ENCODE measurements at places on chromosomes 1 and 21.
A peak's percentile ranks its signal among the peaks of the same experiment; 100 is the strongest.

GRCh38 chr1:201714542-201715329 lies 114.2 kb upstream of the IPO9 start:
- DNase-seq: no peak

- DNase-seq: no peak
Observed at GRCh38 chr1:10539411-10540043, 64.8 kb downstream of the PEX14 start.

GRCh38 chr1:72693376-72693775 lies 411.0 kb upstream of the NEGR1 start:
- no peak for DNase-seq

DNA sequence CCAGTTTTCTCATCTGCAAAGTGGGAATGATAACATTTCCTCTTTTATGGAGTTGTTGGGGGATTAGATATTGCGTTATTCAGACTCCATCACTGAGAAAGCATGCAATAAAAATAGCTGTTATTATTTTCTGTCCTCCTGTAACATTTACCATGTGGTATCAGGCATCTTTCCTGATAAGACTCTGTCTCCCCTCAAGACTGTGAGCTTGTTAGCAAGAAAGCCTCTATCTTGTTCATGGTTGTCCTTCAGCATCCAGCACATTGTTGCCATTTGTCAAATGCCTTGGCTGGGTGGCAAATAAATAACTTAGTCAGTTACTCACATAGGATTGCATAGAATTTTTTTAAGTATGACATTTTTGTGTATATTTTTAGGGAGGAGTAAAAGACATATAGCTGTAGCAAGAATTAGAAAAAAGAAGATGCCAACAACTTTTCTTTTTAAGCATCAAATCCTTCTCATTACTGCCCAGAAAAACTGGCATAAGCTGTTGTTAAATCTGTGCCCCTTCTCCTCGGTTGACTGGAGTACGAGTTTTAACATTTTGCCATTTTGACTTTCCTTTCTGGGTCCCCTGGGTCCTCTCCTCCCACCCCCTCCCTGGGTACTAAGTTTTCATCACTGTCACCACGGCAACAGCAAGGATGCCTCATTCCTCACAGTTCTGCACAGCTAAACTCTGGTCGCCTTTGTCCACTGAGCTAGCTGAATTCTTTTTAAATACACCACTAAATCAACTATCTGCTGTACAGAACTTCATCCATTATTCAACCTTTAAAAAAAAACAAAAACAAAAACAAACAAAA lies 1.0 kb upstream of the JAM2 start:
- DNase-seq: no peak

DNA sequence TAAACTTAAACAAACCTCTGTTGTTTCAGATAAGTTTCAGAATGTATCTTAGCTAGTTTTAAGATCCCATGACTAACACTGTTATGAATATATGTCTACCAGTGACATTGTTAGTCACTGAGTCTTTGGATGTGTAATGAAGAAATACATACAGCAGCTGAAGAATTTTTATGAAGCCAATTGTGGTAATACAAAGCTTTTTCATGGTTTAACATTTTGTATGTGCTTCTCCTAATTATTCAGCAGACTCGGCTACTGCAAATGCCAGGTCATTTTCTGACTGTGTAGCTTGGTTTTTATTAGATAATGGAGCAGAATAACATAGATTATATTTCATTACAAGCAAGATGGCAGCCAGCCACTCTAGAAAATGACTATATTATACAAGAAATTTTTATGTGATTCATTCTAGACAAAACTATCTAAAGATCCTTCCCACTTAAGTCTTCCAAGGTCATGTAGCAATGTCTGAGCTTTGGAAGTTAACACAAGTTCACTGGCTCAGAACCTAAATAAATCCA lies 147.8 kb downstream of the TNFSF18 start:
- no peak for DNase-seq

- peak; percentile 42 for DNase-seq
Observed at GRCh38 chr21:42219606-42220137, 732 bp downstream of the ABCG1 start.

- no peak for DNase-seq
Observed at GRCh38 chr1:8462371-8462892, 144.5 kb downstream of the SLC45A1 start.

DNA sequence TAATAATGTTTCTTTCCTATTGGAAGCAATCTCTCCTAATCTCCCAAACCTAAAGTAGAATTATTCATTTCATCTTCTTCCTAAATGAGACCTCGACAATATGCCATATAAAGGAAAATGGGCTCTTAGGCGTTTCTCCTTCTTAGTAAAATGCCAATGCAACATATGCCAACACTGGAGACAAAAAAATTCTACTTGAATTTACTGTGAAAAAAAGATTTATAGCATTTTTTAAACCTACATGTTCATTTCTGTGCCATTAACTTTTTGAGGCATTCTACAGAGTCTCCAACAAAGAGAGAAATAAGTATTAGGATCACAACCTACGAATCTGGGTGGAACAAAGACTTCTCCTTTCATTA lies 1.3 kb downstream of the WDR47 start:
- no peak for DNase-seq
